ENCODE measurements at places on chromosomes 6 and 20.

DNA sequence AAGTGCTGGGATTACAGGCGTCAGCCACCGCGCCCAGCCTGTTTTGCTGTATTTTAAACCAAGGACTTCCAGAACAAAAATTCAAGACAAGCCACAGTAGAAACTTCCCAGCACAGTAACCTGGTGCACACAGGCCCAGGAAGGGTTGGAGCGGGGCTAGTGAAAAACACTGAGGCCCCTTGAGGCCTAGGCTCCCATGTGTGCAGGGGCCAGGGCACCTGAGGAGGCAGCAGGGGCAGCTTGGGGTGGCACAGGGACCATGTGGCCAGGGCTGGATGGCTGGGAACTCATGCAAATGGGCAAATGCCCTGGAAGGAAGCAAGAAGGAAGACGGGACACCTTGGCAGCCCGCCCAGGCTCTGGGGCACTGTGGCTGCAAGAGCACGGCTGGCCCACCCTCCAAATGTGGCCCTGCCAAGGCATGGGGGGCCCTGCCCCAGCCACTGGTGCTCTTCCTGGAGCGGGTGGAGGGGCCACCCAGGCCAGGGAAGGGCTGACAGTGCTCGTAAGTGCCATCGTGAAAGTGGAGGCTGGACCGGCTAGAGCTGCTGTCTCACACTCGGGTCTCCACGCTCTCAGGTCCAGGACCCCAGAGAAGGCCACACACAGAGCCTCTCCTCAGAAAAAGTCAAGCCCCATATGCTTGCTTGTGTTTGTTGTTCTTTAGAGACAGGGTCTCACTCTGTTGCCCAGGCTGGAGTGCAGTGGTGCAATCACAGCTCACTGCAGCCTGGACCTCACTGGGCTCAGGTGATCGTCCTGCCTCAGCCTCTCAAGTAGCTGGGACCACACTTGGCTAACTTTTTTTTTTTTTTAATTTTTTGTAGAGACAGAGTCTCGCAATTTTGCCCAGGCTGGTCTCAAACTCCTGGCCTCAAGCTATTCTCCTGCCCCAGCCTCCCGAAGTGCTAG lies 10.3 kb downstream of the SLC2A4RG start:
- no peak for DNase-seq

DNA sequence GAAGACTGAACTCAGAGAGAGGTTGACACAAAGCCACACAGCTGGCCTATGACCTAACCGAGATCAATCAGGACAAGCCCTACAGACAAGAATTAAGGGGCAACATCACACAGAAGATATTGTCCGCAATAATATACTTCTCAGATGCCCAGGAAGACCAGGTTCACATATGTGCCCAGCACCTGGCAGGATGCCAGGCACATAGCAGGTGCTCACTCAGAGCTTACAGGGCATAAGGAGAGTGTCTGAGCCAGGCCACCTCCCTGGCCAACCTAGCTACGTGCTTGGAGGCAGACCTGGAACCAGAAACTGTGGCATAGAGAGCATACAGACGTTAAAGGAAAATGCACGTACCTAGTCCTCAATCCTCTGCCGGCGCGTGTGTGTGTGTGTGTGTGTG lies 87.0 kb upstream of the LRFN2 start:
- no peak for DNase-seq

DNA sequence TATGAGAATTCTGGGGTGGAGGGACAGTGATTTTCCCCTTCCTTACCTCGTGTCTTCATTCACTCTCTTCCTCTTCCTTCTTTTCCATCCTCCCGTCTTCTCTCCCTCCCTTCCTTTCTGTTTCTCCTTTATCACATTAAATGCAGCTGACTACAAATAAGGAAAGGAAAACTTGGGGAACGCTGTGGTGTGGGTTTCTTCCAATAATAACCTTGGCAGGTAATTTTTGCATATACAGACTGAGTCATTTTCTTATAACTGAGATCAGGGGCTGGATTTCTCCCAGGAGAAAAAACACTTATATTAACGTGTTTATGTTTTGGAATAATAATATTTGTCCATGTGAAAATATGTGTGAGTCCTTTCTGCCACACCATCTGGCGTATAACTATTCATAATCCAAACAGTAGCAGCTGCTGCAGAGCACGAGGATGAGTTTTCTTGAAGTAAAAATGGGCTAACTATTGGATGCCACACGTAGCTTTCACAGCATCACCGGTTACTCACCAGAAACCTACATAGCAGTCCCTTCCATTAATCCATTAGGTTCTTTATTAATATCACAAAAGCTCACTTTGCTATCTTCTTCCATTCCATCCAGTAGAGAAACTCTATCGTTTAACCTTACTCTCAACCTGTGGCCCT lies 139.2 kb upstream of the SASH1 start:
- DNase-seq = no peak

- peak; percentile 66 for DNase-seq
Measured at GRCh38 chr20:50286609-50287008, 96.0 kb downstream of the CEBPB start.

DNA sequence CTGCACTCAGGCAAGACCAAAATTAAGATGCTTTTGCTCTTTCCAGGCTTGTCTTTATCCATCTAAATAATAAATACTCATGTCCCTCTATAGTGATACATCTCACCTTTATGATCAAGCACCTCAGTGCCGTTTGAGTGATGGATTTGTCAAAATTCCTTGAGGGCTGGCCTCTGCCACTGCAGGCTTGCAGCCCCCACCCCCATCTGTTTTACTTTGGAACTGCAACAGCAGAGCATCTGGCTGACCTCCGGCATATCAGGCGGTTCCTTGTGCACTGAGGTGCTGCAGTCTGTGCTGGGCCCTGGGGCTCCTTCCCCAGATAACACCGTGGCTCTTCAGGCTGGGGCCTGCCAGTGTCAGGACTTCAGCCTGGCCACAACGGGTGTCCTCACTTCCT lies 386.9 kb downstream of the CDH26 start:
- no peak for DNase-seq

DNA sequence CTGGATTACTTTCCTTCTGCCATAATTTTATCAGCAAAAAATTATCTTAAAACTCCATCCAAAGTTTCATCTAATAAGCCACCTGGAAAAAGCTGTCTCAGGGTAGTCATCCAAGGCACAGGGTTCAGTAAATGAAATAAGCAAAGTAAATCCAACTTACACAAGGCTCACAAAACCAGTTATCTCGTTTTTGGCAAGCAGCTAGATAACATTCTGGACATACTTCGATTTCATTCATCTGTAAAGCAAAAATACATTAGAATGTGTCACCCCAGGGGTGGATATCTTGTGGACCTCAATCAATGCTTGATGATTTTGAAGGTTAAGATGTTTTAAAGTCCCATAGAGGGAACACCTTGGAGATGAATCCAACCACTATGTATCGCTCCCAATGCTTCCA lies 73.1 kb downstream of the ZMYND8 start:
- no peak for DNase-seq

DNA sequence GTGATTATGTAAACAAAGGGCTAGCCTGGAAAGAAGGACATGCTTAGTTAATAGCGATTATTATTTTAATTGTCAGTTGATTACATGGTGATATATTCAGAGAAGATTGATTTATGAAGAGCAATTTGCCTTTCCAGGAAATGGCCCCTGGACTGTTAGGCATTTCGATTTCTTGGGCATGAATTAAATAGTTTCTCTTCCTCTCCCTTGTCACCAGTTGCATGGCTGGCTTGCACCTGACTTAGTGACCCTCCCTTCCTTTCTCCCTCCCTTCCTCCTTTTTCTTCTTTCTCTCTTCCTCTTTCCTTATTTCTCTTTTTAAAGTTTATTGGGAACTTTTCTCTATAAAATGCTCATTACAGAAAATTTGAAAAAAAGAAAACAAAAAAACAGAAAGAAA lies 235.4 kb downstream of the CDC5L start:
- DNase-seq = no peak

- no peak for DNase-seq
Measured at GRCh38 chr6:151762817-151763216, 44.7 kb upstream of the ESR1 start.

DNA sequence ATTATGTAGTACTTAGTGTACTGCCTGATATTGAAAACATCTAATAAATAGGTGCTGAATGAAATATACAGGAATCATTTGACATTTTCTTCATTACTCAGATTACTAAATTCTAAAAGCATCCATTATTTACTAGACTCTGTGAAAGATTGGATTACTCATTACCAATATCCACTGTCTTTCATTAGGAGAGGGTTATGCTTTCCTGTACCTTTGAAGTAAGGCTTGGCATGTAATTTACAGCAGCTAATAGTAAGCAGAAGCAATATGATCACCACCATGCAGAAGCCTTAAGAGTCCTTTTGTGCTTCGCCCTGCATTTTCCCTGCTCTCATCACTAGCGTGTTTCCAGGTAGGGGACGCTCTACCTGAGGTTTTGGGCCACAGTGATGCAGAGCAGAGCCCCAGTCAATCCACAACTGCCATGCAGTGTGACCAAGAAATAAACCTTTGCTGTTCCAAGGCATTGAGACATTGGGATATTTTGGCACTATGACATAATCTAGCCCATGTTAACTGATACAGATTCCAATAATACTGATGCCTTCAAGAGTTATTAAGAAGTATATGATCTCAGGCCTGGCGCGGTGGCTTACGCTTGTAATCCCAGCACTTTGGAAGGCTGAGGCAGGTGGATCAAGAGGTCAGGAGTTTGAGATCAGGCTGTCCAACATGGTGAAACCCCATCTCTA lies 502.8 kb upstream of the MARCKS start:
- no peak for DNase-seq

All from non-pigmented ciliary epithelial cell (primary cell).